NCI-H345 (cell line): ENCODE measurements at places on chromosomes 2 and 18.
A peak's percentile ranks its signal among the peaks of the same experiment; 100 is the strongest.

- DNase-seq, result no peak
Measured at GRCh38 chr2:146669735-146670134, 1175.1 kb upstream of the ACVR2A start.

- DNase-seq, result peak; percentile 88
Measured at GRCh38 chr18:42675810-42676209, 439.7 kb downstream of the RIT2 start.

- no peak for DNase-seq
Measured at GRCh38 chr2:196252408-196253115, 81.2 kb upstream of the STK17B start.

GRCh38 chr18:79844999-79845563, 47.3 kb downstream of the KCNG2 start:
- no peak for DNase-seq

GRCh38 chr2:10375570-10376281, 72.4 kb downstream of the ODC1 start:
- DNase-seq, result peak; percentile 90

DNA sequence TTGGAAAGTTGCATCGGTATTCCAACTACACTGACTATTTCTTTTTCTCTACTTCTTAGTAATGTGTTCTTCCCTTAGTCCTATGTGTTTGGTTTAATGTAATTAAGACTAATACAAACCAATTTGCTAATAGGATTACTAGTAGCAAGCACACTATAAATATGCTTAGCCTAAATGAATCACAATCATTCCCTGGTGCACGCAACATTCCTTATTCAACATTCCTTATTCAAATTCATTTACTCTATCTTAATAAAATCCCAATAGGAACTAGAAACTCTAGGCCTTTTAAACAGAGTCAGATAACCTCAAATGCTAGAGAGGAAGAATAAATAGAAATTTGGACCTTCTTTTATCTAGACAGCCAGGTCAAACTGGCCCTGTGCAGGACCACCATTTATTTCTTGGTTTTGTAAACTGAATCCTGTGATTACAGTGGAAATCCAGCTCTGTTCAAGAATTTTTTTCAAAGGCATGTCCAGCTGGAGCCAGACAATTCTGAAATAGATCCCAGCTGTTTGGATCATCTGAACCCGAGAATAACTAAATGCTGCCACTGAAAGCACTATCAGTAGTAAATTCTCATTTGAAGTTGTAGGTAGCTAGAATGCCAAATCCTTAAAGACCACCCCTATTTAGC, 103.1 kb downstream of the PPP1R1C start:
- DNase-seq, result no peak
